ENCODE measurements at places on chromosomes 4 and X. TPM values are rescaled to one million over a fixed set of nuclear protein-coding genes. Genes with fewer than 3 reads are reported as not detected.

BANK1 gene
- 3.3 TPM for total RNA-seq

- DNase-seq = no peak
Observed at GRCh38 chr4:183153190-183153916, 54.3 kb downstream of the WWC2 start.

GRCh38 chr4:13599159-13599558 lies 28.4 kb downstream of the BOD1L1 start:
- no peak for DNase-seq

GRCh38 chr4:14844061-14844460 lies 158.2 kb upstream of the CPEB2 start:
- DNase-seq = no peak

- no peak for DNase-seq
Observed at GRCh38 chr4:11566444-11567022, 137.8 kb upstream of the HS3ST1 start.

DNA sequence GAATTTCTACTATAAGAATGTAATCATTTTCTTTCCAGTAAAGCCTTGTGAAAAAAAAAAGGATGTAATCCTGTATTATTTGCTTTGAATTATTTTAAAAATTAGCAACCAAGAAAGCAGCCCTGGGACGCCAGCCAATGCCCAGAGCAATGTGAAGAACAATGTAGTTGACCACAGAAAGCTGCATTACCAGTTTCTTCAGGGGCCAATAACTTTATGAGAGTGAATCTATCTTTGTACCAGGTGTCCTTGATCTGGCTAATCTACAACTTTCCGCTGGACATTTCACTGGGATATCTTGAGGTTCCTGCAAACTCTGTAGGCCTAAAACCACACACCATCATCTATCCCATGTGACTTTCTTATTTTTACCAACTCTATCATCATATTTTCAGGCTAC lies 7.6 kb upstream of the KLHL2 start:
- DNase-seq = no peak

DNA sequence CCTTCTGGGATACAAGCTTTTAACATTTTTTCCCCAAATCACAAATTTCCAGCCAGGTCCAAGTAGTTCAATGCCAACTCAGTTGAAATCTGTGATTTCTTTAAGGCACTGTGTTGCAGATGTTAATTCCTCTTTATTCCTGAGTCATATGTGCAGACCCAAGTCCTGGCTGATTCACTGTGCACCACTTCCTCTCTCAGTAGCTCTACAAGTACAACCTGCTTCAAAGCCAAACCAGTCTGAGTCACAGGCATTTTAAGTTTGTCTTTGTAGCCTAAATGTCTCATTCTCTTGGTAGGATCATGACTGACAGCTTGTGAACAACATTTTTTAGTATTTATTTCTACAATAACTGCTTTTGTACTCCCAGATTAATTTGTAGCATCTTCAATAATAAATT lies 165.6 kb upstream of the S100G start:
- peak; percentile 10 for DNase-seq
